ENCODE measurements at places on chromosomes 5 and 9.

- no peak for DNase-seq
Observed at GRCh38 chr9:97636903-97637302, 3.3 kb downstream of the NCBP1 start.

DNA sequence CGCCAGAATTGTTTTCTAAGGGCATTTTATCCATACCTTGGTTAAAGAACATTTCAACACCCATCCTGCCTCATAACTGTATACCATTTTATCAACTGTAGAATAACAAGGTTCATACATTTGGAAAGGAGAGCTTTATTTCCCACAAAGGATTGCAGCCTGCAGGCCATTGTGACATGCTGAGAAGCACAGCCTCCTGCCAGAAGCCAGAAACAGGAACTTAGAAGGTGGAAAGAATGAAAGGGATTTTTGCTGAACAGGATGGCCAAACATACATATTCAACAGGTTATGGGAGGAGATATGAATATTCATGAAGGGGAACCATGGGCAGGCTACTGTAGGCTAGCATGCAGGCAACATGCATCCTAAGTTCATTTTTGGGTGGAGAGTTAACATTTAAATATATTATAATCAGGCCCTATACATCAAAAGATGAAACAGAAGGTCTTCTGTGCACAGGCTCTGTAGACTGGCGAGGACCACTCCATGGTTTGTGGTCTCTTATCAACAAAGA, 59.9 kb upstream of the DIRAS2 start:
- DNase-seq: no peak

DNA sequence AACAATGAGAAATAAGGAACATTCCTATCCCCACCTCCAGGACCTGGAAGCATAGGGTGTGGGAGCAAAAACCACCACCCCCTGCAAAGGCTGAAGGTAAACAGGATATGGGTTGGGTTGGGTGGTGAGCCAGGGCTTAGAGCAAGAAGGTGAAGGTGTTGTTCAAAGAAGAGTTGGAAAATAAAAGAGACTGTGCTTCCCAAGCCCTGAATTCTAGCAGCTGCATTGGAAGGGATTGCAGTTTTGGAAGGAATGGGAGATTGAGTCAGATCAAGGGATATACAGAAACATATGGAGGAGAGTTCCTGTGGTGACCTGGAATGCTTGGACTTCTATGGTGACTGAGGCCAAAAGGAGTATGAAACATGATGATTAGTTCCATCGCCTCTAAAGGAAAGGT, 24.7 kb upstream of the MTAP start:
- no peak for DNase-seq

DNA sequence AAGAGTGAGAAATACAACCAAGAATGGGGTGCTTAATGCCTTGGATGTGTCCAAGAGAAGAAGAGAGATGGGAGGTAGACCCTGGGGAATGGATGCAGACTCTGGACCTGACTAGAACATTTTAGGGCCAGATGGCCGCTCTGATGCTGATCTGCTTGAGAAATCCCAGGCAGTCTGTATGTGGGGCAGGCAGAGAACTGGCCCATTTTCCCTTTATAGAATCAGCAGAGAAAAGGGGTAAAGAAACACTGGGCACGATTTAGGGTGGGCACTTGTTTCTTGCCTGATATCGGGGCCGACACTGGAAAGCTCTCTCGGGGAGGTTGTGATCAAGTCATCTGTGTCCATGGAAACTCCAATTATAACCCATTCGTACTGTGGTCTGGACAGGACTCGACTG, 118.5 kb upstream of the FSTL4 start:
- no peak for DNase-seq

GRCh38 chr5:131109540-131110255, 55.4 kb downstream of the HINT1 start:
- no peak for DNase-seq

DNA sequence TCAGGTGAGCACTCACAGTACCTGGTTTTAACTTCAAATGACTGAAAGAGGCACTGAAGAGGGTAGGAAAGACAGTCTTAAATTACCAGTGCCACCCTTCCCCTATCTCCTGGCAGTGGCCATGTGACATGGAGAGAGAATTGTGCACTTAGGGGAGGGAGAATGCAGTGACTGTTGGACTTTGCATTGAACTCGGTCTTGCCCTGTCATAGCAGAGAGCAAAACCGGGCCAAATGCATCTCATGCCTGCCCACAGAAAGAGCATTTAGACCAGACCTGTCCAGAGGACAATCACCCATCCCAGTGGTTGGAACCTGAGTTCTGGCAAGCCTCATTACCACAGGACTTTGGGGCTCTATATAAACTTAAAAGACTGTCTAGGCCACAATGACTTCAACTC, 211.8 kb upstream of the SH3GL2 start:
- no peak for DNase-seq

DNA sequence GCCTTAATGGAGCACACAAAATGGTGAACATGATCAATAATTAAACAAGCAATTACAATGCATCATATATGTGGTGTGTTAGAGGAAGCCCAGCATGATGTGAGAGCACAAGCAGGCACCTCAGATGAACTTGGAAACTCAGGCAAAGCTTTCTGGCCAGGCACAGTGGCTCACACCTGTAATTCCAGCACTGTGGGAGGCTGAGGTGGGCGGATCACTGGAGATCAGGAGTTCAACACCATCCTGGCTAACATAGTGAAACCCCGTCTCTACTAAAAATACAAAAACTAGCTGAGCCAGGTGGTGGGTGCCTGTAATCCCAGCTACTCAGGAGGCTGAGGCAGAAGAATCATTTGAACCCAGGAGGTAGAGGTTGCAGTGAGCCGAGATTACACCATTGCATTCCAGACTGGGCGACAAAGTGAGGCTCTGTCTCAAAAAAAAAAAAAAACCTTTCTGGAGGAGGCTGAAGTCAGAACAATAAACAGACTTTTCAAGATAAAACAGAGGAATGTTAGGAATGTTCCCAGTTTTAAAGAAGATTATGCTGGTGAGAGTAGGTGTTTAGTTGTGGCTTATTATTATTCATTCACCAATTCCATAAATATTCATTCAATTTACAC, 159.4 kb downstream of the CEMIP2 start:
- DNase-seq: no peak

- DNase-seq: no peak
Observed at GRCh38 chr5:39638813-39639212, 214.0 kb upstream of the DAB2 start.

DNA sequence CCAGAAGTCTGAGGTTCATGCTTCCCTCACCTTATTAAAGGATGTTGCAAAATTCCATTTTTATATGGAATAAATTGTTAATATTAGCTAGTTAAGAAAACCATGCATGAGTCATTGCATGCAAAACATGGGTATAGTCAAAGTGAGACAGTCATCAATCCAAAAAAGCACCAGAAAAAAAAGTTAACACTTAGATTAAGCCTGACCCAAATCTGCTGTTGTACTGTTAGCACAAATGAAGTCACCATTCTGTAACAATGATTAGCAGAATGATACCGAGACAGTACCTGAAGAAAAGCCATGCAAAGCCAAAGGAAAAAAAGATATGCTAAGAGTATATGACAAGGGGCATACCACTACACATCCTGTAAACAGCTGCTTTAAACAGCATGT, 49.5 kb downstream of the PKD2L2 start:
- DNase-seq: no peak

DNA sequence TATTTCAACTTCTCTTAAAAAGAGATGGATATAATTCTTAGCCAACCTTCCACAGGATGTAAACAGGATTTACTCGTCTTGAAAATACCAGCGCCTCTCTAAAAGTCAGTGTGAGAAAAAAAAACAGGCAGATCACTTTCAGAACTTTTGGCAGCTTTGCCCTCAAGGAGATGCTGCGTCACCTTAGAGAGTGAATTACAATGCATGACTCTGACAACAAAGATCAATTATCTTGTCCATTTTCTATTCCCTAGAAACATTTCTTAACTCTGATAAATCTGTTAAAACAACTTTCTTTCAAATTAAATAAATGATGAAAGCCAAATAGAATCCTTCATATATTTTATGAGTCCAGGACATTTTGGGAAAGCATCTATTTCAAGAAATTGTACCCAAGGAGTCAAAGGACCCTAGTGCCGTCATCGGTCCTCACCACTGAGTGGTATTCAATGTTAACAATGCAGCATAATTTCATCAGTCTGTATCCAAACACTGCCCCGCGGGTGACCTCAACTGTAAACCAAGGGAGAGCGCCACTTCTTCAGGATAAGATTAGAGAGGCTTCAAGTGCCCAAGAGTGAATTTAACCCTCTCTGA, 536.0 kb downstream of the PDE4D start:
- peak; percentile 26 for DNase-seq

- DNase-seq: no peak
Observed at GRCh38 chr9:129909851-129910250, 74.6 kb downstream of the USP20 start.

DNA sequence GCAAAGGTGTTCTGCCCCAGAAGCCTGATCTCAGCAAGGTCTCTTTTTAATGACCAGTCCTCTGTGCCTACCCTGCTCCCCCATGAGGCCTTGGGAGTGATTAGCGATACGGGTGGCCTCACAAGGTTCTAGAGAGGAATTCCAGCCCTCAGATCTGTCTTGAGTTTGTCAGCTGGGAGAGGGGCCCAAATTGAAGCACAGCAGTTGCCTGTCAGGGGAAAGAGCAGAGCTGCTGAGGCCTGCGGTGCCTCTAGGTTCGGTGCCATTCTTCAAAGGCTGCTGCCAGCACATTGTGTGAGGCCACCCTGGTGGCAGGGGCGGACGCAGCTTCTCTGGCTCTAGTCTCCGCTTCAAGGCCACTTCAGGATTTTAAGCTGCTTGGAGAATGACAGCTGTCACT, 85.7 kb upstream of the GRIA1 start:
- no peak for DNase-seq

DNA sequence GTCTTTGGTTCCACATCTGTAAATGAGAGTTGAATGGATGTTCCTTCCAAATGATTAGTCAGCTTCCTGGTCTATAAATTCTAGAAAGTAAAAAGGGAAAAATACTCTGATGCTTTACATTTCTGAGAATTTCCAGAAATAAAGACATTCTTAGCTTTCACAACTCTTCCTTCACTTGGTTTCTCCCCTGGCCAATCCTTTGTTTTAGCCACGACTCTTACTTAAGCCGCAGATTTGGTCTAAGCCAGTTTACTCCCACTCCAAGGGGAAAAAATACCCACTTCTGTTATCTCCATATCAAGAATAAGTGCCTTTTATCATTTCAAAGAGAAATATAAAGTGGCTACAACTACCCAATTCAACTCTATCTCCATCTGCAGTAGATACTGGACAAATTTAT, 29.7 kb downstream of the PWWP2A start:
- no peak for DNase-seq

DNA sequence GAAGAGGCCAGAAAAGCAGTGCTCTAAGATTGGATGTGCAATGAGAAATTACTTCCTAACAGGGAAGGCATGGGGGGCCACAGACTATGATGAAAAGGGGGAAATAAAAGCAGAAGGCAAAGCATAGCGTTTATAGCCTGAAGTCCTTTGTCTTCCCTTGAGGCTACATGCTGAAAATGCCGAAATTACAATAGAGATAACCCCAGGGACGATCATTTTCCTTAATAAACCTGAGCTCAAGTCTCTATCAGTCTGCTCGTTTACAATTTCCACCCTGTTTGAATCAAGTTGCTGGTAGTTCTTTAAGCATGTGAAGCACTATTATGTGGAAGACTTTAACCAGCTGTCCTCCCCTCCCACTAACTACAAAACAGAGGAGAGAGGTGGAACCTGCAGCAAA, 60.4 kb downstream of the FREM1 start:
- no peak for DNase-seq

DNA sequence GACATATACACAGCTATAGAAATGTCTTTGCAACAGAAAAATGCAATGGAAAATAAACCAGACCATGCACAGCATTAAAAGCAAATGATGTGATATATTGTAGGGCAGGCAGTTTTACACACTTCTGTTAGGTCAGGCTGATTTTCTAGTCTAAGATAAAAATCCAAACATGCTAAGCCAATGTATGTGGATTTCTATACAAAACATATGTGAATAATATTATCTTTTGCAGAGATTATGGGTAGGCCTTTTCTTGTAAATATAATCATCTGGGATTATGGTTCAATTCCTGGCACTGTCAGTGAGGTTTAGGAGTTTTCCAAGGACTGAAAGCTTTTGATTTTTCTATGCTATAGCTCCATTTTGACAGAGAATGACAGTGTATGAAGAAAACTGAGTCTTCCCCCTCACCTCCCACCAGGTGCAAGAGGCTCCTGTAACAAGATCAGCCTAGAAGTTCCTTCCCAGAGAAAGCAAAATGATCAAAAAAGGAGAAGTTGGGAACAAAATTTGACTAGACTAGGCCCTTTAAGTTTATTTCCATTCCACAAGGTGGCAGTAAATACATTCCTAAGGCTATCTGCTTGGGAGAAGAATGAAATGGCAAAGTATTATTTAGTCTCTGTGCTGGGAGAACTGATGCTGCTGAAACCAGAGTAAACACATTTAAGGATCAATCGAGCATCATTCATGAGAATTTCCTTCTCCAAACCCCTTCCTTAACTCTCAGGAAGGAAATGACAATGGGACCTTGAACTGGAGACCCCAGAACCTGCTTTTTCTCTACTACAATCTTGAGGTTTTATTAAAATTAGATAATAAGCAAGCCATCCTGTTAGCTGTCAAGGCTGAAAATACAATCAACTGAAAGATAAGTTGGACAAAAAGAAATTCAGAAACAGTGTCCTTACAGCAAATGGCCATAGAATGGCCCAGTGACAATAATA, 133.0 kb upstream of the TUT7 start:
- DNase-seq: no peak

- DNase-seq: no peak
Observed at GRCh38 chr5:955886-956761, 52.5 kb upstream of the NKD2 start.

GRCh38 chr5:64939772-64940510, 171.2 kb downstream of the CWC27 start:
- no peak for DNase-seq

- no peak for DNase-seq
Observed at GRCh38 chr9:128372784-128373183, 1.6 kb downstream of the URM1 start.

DNA sequence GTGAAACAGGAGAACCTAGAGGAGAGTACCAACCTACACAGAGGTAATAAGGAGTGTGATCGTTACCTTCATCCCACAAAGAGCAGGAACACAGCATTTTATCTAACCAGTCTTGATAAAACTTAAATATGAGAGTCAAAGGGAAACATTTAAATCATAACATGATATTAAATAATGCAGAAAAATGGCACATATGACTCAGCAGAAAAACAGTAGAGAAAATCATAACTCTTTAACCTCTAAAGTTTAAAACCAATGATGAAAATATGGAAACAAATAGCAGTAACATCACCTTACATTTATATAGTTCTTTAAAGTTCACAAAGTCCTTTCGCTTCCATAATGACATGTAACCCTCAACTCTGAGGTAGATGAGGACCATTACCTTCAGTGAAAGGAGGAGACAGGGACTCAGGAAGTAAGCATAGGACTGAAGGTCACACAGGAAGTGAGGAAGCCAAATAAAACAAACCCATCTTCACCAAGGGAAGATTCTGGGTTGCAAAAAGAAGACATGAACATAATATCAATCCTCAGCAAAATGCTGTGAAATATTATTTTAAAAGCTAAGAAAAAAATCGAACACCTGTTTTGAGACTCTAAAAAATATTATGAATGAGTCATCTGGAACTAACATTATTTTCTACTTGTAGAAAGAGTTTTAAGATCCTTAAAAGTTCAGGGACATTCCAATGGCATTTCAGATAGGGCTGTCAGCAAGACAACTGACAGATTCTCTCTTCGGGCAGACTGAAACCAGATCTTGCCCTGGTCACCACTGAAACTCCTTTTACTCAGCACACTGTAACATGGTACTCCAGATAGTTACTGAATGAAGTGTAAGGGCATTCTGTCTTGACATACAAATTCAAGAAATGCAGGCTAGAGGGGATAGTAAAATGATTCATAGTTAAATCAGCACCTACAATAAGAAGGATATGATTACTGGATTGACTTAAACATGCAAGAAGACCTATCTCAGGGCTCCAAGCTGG, 148.5 kb downstream of the EPB41L4A start:
- DNase-seq: no peak

All from DMS79 (cell line).